IMR-90 (cell line): ENCODE measurements at places on chromosomes 13 and 19. TPM values are rescaled to one million over a fixed set of nuclear protein-coding genes. Genes with fewer than 3 reads are reported as not detected.

Gene URAD
- total RNA-seq = not detected in 2 replicates

Gene ZNF221
- 10.3 and 10.6 TPM in 2 replicates for total RNA-seq

Gene DNAJB1
- 82.5 and 88.2 TPM in 2 replicates for total RNA-seq

Gene N4BP2L1
- total RNA-seq = 0.18 and 0.28 TPM in 2 replicates

Gene RASIP1
- total RNA-seq = under 0.01 and 0.18 TPM in 2 replicates

Gene SELENOV
- not detected in 2 replicates for total RNA-seq

Gene NLRP5
- total RNA-seq = not detected in 2 replicates

Gene TMEM259
- 22.6 and 26.4 TPM in 2 replicates for total RNA-seq

Gene CGB7
- total RNA-seq = not detected in 2 replicates

Gene NANOS3
- total RNA-seq = not detected in 2 replicates
